Neural progenitor cell (in vitro differentiated cells): ENCODE measurements at places on chromosomes 16 and 17.

- DNase-seq: peak; percentile 62
Measured at GRCh38 chr17:46782250-46782953, 36.1 kb downstream of the WNT3 start.

GRCh38 chr16:87058728-87059250 lies 258.4 kb downstream of the C16orf95 start:
- no peak for DNase-seq

DNA sequence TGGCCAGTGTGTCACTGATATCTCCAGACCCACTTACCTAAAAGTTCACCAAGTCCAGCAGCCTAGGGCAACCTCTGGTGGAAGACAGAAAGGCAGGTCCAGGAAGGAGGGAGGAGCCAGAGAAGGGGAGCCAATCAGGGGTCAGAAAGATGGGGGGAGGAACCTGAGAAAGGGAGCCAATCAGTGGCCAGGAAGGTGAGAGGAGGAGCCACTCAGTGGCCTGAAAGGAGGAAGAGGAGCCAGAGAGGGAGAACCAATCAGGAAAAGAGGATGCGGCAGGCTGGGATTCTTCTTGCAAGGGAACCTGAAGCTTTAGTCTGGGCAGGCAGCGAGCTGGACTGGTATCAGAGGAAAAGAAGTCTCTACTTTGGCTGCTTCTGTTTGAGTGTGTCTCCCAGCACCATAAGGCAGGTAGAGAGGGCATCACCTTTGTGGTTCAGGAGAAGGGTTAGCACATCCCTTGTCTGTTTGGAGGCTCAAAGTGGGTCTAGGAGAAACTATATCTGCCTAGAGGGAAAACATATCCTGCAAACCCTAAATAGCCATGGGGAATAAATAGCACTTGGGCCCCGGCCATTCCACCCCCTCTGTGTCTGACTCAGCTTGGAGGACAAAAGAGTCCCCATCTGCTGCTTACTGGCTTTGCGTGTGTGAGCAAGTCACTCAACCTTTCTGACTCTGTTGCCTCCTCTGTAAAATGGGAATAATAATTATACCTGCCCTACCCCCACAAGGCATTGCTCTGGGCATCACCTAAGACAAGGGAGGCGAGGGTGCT lies 43.4 kb upstream of the CRHR1 start:
- DNase-seq: peak; percentile 93

- DNase-seq: no peak
Measured at GRCh38 chr17:14582996-14583395, 282.1 kb downstream of the HS3ST3B1 start.

DNA sequence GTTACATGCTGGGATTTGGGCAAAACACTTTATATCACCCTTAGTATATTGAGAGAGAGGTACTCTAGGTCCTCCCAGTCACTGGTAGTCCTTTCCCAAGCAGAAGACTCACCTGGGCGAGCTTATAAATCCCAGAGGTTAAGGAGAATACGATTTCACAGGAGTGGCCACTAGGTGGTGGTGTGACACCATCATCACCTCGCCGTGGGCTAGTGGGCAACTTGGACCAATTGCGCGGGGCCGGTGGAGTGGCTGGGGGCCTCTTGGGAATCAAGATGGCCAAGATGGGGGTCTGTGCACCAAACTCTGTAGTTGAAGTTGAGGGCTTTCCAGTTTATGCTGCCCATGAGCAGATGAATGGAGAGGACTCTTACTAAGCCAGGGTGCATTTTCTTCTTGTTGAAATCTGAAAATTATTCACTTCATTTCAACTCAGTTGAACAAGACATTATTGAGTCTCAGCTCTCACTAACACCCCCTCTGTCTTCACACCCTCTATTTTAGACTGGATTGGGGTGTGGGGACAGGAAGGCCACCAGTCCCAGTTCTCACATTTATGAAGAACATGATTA lies 38.2 kb upstream of the PIRT start:
- DNase-seq: peak; percentile 81

DNA sequence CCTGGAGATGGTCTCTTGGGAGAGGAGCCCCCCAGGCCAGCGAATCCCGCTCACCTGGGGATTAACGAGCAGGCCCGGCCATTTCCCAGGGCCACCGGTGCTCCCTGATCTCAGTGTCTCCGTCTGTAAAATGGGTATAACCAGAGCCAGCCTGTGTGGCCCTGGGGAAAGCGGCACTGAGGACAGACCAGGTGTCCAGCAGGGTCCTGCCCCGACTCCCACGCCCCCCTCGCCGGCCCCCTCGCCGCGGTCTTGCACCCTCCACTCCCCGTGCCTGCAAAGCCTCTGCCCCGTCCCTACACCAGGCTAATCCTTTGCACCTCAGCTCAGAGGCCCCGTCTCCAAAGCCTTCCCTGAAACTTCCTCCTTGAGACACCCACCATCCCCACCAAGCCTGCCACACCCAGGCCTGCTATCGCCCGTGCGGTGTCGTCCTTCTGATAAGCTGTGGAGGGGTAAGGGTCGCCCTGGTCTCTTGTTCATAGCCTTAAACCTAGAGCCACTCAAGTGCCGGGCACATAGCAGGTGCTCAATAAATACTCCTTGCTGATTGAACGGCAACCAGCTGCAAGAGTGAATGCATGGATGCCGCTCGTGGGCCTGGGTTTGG lies 259.1 kb downstream of the C16orf95 start:
- no peak for DNase-seq

DNA sequence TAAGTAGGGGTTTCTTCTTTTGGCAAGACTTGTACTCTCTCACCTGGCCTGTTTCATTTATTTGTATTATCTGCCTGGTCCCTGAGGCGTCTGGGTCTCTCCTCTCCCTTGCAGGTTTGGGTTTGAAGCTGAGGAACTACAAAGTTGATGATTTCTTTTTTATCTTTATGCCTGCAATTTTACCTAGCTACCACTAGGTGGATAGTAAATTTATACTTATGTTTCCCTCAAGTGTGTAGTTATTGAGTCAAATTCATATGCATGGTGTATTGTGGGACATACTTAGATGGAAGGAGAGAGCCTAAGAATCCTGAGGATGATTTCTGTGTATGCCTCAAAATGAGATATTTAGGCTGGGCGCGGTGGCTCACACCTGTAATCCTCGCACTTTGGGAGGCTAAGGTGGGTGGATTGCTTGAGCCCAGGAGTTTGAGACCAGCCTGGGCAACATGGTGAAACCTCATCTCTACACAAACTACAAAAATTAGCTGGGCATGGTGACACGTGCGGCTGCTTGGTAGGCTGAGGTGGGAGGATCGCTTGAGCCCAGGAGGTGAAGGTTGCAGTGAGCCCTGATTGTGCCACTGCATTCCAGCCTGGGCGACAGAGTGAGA lies 13.6 kb downstream of the TMEM98 start:
- no peak for DNase-seq

- DNase-seq: no peak
Measured at GRCh38 chr16:73735018-73735417, 561.6 kb upstream of the PSMD7 start.

DNA sequence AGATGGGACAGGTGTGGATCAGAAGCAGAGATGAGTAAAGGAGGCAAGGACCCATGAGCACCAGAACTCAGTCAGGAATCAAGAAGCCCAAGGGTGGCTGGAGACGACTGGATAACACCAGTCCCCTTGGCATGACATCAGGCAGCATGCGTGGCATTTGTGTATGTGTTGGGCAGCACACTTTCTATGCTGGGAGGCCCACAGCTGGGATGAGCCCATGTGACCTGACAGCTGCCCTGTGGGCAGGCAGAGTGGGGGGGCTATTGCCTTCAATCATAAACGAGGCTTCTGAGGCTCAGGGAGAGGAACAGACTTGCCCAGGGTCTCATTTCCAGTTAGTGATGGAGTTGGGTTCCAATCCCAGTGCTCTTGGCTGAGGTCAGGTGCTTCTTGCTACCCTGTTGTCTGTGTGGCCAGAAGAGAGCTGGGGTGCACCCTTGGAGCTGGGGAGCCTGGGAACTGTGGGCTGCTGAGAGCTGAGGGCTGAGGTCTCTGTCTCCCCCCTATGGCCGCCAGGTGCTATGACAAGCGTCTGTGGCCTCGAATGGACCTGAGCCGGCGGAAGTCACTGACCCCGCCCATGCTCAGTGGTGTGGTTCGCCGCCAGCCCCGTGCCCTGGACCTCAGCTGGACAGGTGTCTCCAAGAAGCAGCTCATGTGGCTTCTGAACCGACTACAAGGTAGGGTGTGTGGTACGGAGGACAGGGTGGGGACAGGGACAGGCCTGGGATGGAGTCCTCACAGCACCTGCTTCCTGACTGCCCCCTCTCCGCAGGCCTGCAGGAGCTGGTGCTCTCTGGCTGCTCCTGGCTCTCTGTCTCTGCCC lies 7.1 kb upstream of the ORAI3 start:
- DNase-seq: peak; percentile 83

GRCh38 chr16:57153841-57154240 lies 32.0 kb downstream of the PSME3IP1 start:
- no peak for DNase-seq

- no peak for DNase-seq
Measured at GRCh38 chr16:49487746-49488145, 114.1 kb downstream of the C16orf78 start.

DNA sequence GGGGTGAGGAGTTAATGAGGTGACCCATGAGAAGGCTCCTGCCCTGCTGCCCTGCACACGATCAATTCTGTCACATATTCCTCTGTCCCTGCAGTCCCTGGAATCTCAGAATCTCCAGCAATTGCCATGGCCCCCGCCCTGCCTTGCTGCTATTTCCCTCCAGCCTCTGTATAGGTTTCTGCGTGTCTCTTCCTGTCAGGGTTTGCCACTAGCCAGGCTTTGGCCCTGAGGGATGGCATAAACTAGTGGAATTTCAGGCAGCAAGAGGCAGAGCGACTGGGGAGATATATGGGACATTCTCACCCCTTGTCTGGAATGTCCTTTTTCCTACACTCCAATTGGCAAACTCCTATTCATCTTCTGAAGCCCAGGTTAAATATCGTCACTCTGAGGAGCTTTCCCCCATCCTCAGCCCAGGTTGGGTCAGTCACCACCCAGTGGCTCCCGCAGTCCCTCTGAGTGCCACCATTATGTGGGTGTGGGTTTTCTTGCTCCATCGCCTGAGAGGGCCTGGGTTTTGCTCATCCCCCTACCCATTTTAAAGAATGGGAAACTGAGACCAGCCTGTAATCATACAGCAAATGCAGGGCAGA lies 15.5 kb upstream of the NATD1 start:
- DNase-seq: no peak

GRCh38 chr17:82299452-82299851 lies 18.0 kb downstream of the CD7 start:
- no peak for DNase-seq

- no peak for DNase-seq
Measured at GRCh38 chr16:2484898-2485508, 10.1 kb downstream of the TBC1D24 start.

DNA sequence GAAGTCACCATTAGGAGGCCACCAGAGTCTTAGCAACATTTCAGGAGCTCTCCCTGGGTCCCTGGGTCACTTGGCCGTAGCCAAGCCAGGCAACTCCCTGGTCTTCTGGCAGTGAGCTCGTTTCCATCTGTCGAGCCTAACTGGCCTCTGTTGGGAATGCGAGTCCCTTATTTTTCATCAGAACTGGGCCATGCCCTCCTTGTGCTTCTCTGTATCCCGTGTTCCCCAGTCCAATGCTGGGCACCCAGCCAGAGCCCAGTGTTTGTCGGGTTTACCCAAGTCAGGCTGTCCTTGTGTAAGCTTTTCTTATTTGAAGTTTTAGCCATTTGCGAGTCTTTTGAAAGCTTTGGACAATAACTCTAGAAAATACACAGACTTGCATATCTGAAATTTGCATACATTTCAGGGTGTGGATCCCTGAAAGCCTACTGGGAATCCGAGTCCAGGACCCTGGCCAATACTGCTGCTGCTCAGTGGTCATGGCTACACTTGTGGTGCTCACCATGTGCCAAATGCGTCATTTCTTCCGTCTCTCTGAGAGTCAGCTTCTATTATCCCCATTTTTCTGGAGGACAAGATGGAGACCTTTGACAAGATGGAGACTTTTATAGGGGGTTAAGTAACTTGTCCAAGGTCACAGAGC lies 81.6 kb upstream of the LGALS9 start:
- DNase-seq: no peak

DNA sequence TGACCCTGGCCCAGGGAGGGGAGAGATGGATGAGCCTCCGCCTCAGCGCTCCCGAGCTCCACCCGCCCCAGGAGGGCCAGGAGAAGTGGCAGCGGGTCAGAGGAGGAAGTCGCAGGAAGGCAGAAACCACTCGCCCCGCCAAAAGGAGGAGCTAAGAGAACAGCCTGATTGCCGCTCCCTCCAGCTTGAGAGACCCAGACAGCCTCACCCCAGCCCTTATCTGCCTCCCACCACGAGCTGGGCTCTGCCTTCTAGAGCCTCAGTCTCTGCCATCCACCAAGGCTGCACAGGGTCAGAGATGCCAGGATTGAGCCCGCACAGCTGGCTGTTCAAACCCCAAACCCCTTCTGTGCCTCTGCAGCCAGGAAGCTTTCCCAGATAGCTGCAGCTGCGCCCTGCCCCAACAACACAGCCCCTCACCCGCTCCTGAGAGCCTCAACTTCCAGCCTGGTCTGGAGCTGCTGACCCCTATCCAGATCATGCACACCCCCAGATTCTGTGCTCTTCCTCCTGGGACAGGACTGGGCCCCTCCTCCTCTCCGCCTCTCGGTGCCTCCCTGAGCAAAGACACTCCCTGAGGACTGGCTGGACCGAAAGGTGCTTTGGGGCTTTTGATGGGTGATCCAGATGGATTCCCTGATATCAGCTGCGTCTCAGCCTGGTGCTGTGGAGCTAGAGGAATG lies 1.0 kb upstream of the ATP2A3 start:
- peak; percentile 79 for DNase-seq

GRCh38 chr17:79668344-79669250 lies 57.7 kb upstream of the RBFOX3 start:
- no peak for DNase-seq

DNA sequence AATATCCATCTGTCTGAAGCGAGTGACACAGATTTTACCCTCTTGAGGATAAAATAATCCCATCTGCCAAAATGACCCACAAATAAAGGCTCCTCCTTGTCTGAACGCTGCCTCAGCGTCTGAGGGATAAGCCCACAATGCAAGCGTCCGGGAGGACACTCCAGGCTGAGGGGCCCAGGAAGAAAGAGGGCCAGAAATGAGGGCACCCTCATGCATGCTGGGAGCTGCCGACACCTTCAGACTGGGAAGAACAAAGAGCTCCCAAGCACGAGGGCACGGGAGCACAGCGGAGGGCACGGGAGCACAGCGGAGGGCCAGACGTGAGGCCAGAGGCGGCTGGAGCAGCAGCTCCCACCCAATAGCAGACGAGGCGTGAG lies 126.9 kb downstream of the ZNF778 start:
- no peak for DNase-seq

- no peak for DNase-seq
Measured at GRCh38 chr17:81435652-81436293, 40.5 kb downstream of the BAHCC1 start.

DNA sequence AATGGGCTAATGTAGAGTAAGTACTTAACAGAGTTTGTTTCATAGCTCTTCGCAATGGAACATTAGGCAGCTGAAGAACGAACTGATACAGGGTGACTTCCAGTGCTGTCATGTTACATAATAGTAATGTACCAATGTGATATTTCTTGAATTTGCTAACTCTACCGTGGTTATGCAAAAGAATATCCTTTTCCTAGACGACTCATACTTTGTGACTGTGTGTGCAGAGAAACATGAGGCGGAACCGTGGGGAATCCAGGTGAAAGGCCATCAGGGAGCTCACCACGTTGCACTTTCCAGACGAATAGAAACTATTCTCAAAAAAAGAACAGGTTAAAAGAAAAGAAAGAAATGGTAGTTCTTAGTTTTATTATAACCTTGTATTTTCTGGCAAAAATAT lies 13.2 kb downstream of the NOB1 start:
- DNase-seq: no peak
